ENCODE measurements at places on chromosomes 1 and 21. TPM values are rescaled to one million over a fixed set of nuclear protein-coding genes. Genes with fewer than 3 reads are reported as not detected.

RHEX gene
- polyA plus RNA-seq = not detected

LHX8 gene
- polyA plus RNA-seq = not detected

DNA sequence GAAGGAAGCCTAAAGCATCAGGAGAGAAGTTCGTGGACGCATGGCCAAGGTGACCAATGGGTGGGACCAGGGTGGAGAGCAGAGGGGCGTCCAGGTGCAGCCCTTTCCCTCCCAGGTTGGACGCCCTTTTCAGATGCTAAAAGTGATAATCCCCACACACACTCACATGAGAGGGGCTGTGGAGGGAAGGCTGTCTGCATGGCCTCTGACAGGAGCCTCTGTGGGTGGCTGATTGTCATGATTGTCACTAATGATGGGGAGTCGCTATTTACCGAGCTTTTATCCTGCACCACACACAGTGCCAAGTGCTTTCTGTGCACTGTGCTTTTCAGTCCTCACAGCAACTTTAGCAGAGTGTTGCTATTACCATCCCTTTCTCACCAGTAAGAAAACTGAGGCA is 27.1 kb upstream of the C1QA start:
- DNase-seq = no peak

GRCh38 chr1:87330057-87330884 is 1.6 kb downstream of the LMO4 start:
- no peak for DNase-seq

GRCh38 chr1:3034162-3034561 is 12.9 kb downstream of the ACTRT2 start:
- no peak for DNase-seq

LIN28A gene
- polyA plus RNA-seq = not detected

GRCh38 chr1:30727824-30728223 is 4.4 kb upstream of the MATN1 start:
- no peak for DNase-seq

GRCh38 chr1:7437036-7437435 is 334.1 kb upstream of the VAMP3 start:
- no peak for DNase-seq

NAV1 gene
- 17.5 TPM for polyA plus RNA-seq

FCRLB gene
- polyA plus RNA-seq = 0.48 TPM

DNA sequence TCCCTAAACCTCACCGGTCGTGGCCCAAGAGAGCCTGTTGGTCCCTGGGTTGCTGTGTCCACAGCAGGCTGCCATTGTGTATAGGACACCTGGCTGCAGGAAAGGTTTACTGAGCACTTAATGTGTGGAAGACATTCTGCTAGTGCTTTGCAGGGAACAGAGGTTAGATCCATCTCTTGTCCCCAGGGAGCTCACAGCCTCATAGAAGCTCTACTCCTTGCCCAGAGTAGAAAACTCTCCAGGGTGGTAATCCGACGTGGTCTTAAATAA is 16.9 kb upstream of the ALPL start:
- DNase-seq = no peak

All from AG04450 (cell line).